ENCODE measurements at places on chromosomes 12 and 14.

- H3K36me3 ChIP-seq, result no peaks in the 10 kb centered on the region
- H3K27ac ChIP-seq, result no peak overlapping the region
- H3K4me3 ChIP-seq, result no peak overlapping the region
- peaks cover 21% of the 10 kb centered on the region for H3K4me1 ChIP-seq
Observed at GRCh38 chr12:121453629-121454028, 53.7 kb downstream of the RNF34 start.

DNA sequence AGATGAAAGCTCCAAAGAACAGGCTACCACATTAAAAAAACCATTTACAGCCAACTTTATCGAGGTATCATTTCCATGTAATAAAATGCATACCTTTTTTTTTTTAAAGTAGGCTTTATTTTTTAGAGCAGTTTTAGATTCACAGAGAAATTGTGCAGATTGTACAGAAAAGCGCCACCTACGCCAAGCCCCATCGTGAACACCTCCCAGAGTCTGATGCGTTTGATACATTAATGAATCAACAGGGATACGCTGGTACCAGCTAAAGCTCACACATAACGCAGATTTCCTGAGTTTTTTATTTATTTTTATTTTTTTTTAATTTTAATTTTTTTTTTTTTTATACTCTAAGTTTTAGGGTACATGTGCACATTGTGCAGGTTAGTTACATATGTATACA lies 129.9 kb downstream of the KIF26A start:
- H3K36me3 ChIP-seq, result no peaks in the 10 kb centered on the region
- no peaks in the 10 kb centered on the region for H3K4me1 ChIP-seq
- peaks cover 82% of the 10 kb centered on the region for H3K27me3 ChIP-seq
- H3K4me3 ChIP-seq, result no peak overlapping the region
- DNase-seq, result no peak

DNA sequence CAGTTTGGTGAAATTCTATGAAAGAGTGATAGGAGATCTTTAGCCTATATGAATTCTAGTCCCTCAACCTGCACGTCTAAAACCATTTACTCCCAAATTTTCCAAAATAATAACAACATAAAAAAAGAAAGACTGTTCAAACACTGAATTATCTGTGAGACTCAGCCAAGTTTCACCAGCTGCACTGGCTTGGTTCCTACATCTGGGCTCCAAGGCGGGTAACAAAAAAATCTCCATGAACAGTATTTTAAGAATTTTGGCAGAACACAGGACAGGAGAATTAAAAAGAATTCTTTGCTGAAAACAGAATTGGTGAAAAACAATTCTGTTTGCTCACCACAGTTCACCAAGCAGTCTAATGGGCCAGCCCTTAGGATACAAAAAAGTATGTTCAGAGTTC lies 536.8 kb upstream of the ATP2B1 start:
- DNase-seq, result no peak
- no peaks in the 10 kb centered on the region for H3K27me3 ChIP-seq
- no peak overlapping the region for H3K27ac ChIP-seq
- no peaks in the 10 kb centered on the region for H3K4me1 ChIP-seq

- H3K4me1 ChIP-seq, result no peaks in the 10 kb centered on the region
- H3K27me3 ChIP-seq, result no peaks in the 10 kb centered on the region
- no peak overlapping the region for H3K27ac ChIP-seq
- DNase-seq, result no peak
- H3K36me3 ChIP-seq, result no peaks in the 10 kb centered on the region
Observed at GRCh38 chr12:44847888-44848702, 28.0 kb downstream of the NELL2 start.

GRCh38 chr12:22733756-22734155 lies 108.8 kb downstream of the ETNK1 start:
- peaks cover 36% of the 10 kb centered on the region for H3K27me3 ChIP-seq
- no peaks in the 10 kb centered on the region for H3K36me3 ChIP-seq
- no peak overlapping the region for H3K27ac ChIP-seq
- no peak for DNase-seq
- H3K4me3 ChIP-seq, result no peak overlapping the region

DNA sequence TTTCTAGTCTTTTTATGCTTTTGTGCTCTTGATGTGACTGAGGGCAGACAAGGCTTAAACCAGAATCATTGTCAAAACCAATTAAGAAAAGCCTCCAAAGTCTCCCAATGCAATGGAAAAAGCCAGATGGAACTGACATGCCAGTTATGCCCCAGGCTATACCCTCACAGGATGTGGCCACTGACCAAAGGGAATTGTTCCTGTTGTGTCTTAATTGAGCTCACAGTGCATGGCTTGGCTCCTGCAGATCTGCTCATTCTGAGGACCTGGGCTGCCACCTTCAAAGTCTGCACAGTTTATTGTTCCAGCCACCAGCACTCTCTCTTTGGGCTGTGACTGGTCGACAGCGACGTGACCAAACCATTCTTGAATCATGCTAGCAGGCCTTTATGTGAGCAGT lies 17.1 kb upstream of the BICD1 start:
- H3K27me3 ChIP-seq, result no peaks in the 10 kb centered on the region
- no peak overlapping the region for H3K27ac ChIP-seq
- peak; percentile 43 for DNase-seq
- H3K4me3 ChIP-seq, result no peak overlapping the region
- H3K36me3 ChIP-seq, result no peaks in the 10 kb centered on the region

DNA sequence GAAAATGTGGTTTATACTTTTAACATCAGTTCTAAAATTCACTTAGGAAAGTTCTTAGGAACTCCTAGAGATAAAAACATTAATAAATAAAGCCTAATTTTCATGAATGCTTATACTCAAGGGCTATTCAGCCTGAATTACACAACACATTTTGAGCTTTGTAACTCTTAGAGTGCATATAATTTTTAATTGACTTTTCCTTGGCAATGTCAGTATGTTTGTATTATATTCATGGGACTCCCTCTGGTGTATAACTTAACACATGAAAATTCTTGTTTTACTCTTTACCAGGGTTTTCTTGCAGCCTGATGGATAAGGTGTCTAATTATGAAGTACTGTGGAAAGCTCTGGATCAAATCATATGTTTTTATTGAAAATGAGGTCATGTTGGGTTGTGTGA lies 150.6 kb upstream of the HMGA2 start:
- no peaks in the 10 kb centered on the region for H3K36me3 ChIP-seq
- no peaks in the 10 kb centered on the region for H3K27me3 ChIP-seq
- H3K27ac ChIP-seq, result no peak overlapping the region
- H3K4me3 ChIP-seq, result no peak overlapping the region

GRCh38 chr14:90850487-90850886 lies 34.3 kb upstream of the TTC7B start:
- peak overlapping the region; percentile 42 for H3K4me3 ChIP-seq
- peak overlapping the region; percentile 70 for H3K27ac ChIP-seq
- peak; percentile 22 for DNase-seq
- no peaks in the 10 kb centered on the region for H3K27me3 ChIP-seq
- H3K4me1 ChIP-seq, result peaks cover 15% of the 10 kb centered on the region

GRCh38 chr12:62632411-62632918 lies 165.8 kb downstream of the MON2 start:
- H3K4me1 ChIP-seq, result 0 out of 2 replicates have a peak, but pooled peaks cover 8% of the 10 kb centered on the region
- peak overlapping the region; percentile 61 for H3K4me3 ChIP-seq
- peak; percentile 5 for DNase-seq
- H3K27me3 ChIP-seq, result no peaks in the 10 kb centered on the region
- H3K36me3 ChIP-seq, result no peaks in the 10 kb centered on the region

- no peaks in the 10 kb centered on the region for H3K27me3 ChIP-seq
- H3K36me3 ChIP-seq, result no peaks in the 10 kb centered on the region
- H3K27ac ChIP-seq, result no peak overlapping the region
- no peak overlapping the region for H3K4me3 ChIP-seq
- no peak for DNase-seq
- H3K4me1 ChIP-seq, result no peaks in the 10 kb centered on the region
Observed at GRCh38 chr12:29273178-29273843, 107.7 kb downstream of the ERGIC2 start.

DNA sequence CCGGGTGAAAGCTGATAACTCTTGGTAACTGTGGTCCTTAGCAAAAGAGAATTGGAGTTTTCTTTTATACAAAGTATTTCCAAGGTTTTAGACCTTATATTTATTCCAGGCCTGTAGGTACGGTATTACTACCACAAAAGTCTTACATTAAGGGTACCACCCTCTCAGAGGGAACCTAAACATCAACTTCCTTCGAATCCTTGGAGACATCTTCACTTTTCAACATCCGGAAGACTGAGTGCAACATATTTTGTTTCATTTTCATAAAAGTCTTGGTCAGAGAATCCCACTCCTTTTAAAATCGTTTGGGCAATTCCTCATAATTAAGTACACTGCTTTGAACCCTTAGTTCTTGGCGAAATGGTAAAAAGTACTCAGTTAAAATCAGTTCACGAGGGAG lies 1.2 kb downstream of the CNOT2 start:
- peak overlapping the region; percentile 97 for H3K4me3 ChIP-seq
- peaks cover 32% of the 10 kb centered on the region for H3K36me3 ChIP-seq
- H3K4me1 ChIP-seq, result peaks cover 37% of the 10 kb centered on the region
- no peaks in the 10 kb centered on the region for H3K27me3 ChIP-seq
- H3K27ac ChIP-seq, result peak overlapping the region; percentile 98
